Kidney epithelial cell (primary cell): ENCODE measurements at places on chromosomes 6 and 20. TPM values are rescaled to one million over a fixed set of nuclear protein-coding genes. Genes with fewer than 3 reads are reported as not detected.
A peak's percentile ranks its signal among the peaks of the same experiment; 100 is the strongest.

The DEFB132 gene
- not detected in 2 replicates for total RNA-seq

DNA sequence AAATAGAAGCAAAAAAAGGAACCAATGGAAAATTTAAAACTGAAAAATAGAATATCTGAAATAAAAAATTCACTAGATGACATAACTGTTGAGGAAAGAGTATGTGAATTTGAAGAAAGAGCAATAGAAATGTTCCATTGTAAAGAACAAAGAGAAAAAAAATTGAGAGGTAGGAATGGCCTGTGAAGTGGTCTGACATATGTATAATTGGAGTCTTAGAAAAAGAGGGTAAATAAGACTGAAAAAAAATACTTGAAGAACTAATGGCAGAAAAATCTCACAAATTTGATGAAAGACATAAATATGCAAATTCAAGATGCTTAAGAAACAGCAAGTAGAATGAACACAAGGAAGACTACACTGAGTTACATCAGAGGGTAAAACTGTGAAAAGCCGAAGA lies 93.4 kb downstream of the QKI start:
- DNase-seq = no peak

DNA sequence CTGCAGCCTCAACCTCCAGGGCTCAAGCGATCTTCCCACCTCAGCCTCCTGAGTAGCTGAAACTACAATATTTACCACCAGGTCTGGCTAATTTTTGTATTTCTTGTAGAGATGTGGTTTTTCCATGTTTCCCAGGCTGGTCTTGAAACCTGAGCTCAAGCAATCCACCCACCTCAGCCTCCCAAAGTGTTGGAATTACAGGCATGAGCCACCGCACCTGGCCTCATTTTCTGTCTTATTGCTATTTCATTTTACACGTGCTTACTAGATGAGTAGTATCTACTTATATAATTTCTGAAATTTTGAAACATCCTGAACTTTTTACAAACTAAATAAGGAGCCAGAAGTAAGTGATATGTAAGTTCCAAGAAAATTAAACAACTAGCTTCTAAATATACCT lies 34.6 kb downstream of the CLIC5 start:
- no peak for DNase-seq

GRCh38 chr6:125169058-125169457 lies 15.5 kb downstream of the TPD52L1 start:
- no peak for DNase-seq

The OVOL2 gene
- 3.1 and 4.4 TPM in 2 replicates for total RNA-seq

DNA sequence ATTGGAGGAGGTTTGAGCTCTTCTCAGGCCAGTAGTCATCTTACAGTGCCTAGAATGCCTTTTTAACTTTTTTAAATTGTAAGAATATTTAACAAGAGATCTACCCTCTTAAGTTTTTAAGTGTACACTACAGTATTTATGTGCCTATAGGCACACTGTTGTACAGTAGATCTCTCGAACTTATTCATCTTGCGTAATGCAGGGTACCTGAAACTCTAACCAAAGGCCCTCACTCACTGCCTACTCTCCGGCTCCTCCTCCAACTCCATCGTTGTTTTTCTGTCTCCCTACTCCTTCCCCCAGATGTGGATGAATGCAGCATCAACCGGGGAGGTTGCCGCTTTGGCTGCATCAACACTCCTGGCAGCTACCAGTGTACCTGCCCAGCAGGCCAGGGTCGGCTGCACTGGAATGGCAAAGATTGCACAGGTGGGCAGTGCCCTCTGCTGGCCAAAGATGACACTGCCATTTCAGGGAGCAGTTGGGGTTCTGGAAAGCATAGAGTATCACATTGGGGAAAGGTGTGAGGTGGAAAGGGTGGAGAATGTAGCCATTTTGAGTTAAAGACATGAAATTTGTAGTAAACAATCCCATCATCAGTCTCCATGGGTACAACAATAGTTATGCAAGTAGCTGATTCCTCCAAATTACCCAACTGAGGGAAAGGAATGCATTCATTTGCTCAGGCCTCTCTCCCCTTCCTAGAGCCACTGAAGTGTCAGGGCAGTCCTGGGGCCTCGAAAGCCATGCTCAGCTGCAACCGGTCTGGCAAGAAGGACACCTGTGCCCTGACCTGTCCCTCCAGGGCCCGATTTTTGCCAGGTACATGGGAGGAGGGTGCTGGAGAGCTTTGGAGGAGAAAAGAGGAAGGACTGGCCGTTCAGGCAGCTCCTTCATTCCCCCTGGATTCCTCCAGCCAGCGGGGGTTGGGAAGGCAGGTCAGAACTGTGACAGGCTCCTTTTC lies 18.4 kb upstream of the ZNF76 start:
- DNase-seq = no peak

The ARHGAP18 gene
- total RNA-seq = 11.9 and 16.3 TPM in 2 replicates

- peak; percentile 48 for DNase-seq
These were observed 1.2 kb upstream of the SRC start for GRCh38 chr20:37344506-37345338.

DNA sequence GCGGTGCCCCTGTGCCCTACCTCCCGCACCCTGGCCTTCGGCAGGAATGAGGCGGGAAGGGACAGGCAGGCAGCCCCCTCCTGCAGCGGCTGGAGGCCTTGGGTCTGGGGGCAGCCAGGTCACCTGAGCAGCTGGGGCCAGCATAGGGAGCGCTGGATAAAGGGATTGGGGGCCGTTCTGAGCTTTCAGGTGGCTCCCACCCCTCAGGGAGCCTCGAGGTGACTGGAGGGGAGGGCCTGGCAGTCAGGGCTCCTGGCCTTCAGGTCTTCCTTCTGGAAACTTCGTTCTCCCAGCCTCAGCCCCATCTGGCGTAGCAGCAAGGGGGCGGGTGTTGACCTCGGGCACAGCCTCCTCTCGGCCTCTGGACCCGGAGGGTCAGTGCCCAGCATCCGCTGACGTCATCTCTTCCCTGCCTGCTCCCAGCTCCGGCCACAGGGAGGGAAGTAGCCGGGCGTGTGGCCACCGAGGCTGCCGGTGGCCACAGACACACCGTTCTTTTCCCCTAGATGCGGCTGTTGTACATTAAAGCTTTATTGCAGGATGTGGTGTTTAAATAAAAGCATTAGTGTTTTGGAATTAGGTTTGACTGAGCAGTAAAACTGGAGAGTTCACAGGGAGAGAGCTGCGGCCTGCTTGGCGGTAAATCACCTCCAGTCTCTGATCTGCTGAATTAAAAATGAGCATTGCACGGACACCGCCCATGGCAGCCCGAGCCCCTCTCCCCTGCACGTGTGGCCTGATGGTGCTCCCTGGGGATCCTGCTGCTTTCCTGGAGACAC lies 80.0 kb upstream of the GATA5 start:
- DNase-seq = no peak

GRCh38 chr20:57663681-57664451 lies 43.6 kb upstream of the ZBP1 start:
- no peak for DNase-seq

The ULBP1 gene
- total RNA-seq = 6.0 and 7.5 TPM in 2 replicates

DNA sequence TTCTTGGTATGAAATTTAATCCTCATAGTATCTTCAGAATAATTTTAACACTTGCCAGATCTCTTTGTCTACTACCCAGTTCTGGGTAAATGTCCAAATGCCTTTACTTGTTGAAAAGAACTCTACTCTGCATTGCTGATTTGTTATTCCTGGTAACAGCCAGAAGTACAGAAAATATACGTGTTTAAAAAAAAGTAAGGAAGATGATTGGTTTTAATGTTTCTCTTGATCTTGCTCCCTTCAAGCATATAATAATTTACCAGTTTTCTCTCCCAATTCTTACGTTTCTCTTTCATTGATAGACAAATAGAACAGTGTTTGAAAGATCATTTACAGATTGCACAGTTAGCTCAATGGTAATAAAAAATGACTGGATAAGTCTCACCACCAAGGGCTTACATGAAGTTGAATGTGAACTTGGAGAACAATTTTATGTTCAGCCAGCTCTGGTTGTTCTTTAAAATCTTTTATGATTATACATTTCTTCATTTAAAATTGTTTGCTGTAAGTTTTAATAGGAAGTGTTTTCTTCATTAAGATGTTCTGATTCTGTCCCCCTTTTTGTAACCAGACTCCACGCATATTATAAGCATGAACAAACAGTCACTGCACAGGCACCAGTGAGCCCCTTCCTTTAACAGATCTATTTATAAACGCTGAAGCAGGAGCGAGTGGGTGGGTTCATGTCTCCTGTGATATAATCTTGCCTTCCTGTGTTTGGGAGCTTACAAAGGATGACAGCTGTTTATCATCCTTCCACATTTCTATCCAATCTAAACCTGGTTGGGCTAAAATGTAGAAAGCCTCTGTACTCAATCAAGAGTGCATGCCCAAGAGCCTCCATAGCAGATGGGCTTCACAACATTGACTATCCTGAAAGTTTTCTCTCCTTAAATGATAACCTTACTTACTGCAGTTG lies 299.5 kb downstream of the PRL start:
- peak; percentile 10 for DNase-seq

The BAG2 gene
- total RNA-seq = 6.2 and 8.3 TPM in 2 replicates

The WFDC8 gene
- total RNA-seq = not detected in 2 replicates

DNA sequence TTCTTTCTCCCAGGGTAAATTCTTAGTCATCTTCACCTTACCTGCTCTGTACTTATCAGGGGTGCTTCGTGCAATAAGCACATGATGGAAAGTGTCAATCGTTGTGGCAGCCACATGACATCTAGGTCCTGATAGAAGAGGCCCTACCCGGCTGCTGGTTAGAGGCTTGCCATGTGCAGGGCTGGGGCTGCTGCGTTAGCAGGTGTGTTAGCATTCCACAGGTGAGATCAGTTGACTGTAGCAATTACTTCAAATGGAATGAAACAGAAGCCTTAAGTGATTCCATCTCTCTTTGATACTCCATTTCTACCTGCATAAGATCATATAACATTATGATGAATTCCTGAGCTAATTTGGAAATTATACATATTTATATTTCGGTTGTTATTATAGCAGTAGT lies 127.0 kb downstream of the UST start:
- DNase-seq = no peak

- DNase-seq = no peak
These were observed 88.8 kb downstream of the PRL start for GRCh38 chr6:22208026-22208425.

The HLA-DMB gene
- total RNA-seq = 1.0 and 2.3 TPM in 2 replicates

GRCh38 chr20:21901470-21902275 lies 196.2 kb downstream of the PAX1 start:
- no peak for DNase-seq

- DNase-seq = no peak
These were observed 32.6 kb downstream of the SERINC1 start for GRCh38 chr6:122438975-122439374.

DNA sequence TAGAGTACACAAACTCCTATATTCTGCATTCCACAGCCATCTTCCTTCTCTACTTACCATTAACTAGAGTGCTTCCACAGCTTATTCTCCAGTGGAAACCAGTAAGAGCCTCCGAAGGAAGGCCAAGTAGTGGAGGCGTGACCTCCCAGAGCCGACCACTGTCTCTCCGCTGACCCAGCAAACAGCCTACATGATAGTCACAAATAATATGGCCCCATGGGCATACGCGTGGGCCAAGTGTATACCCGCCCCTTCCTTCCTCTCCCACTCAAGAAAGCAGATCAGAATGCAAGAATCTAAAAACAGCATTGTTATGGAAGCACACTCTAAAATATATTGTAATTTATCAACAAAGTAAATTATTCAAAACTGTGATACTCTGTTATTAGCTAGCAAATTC lies 526.6 kb upstream of the JARID2 start:
- DNase-seq = no peak

GRCh38 chr20:37915800-37916570 lies 13.1 kb downstream of the VSTM2L start:
- no peak for DNase-seq

The IP6K3 gene
- total RNA-seq = 0.29 and 1.6 TPM in 2 replicates

GRCh38 chr6:41059556-41059955 lies 6.6 kb downstream of the APOBEC2 start:
- no peak for DNase-seq

The OTOR gene
- not detected in 2 replicates for total RNA-seq

The CDH22 gene
- total RNA-seq = not detected in 2 replicates

GRCh38 chr6:71127374-71127773 lies 161.2 kb upstream of the OGFRL1 start:
- DNase-seq = no peak

DNA sequence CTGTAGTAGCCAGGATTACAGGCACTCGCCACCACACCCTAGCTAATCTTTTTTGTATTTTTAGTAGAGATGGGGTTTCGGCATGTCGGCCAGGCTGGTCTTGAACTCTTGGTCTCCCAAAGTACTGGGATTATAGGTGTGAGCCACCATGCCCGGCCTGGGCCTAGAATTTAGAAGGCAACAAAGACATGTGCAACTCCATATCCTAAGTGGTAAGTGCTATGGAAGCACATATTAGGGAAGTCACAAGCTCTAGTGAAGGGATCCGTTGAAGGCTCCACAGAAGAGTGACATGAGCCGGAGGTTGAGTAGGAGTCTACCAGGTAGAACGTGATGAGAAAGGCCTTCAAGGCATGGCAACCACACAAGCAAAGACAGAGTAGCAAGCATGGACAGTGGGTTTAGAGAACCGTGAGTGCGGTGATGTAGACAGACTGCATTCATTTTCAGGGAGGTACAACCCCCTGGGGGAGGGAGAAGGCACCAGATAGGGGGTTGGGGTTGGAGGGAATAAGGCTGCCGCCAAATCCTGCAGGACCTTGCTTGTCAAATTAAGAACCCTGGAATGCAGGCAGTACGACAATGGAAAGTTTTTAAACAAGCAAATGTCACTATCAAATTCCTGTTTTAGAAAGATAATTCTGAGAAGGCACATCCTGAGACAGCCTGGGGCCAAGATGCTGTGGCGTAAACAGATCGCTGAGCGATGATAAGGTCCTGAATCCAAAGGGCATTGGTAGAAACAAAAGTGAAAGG lies 50.2 kb downstream of the ARHGAP18 start:
- DNase-seq = no peak
